GM12891 (cell line): ENCODE measurements at places on chromosomes 3 and 15.

DNA sequence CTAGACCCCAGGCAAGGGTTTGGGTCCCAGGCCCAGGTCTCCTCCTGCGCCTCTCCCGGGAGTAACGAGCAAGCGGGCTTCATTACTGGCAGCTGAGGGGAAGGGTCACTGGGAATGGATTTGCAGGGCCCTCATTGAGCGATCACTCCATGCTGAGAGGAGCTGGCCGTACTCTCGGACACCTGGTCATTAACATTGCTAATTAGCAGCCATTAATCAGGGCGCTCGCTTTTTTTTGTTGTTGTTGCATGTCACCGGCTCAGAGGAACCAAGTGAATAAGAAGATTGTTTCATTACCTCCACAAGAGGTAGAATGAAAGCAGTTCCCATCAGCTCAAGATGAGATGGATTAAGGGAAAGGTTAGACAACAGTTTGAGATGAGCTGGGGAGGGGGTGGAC, 293.0 kb upstream of the ATP11B start:
- no peak for DNase-seq

- DNase-seq: no peak
Observed at GRCh38 chr15:101009176-101009575, 90.0 kb downstream of the LRRK1 start.

DNA sequence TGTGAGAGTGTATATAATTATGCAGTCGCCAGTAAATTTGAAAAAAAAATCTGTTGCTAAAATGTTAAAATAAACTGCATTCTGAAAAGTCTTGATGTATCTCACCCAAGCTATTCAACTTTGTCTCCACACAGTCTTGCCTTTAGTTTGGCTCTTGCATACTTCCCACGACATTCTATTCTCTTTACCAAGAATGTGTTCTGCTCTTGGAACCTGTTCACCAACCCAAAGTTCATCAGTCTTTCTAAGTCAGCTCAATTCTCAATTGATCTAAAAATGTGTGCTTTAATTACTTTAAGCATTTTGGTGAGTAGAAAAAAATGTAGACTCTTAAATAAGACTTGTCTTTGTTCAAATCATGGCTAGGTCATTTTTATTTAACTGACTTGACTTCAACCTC, 657.7 kb upstream of the TBL1XR1 start:
- no peak for DNase-seq

DNA sequence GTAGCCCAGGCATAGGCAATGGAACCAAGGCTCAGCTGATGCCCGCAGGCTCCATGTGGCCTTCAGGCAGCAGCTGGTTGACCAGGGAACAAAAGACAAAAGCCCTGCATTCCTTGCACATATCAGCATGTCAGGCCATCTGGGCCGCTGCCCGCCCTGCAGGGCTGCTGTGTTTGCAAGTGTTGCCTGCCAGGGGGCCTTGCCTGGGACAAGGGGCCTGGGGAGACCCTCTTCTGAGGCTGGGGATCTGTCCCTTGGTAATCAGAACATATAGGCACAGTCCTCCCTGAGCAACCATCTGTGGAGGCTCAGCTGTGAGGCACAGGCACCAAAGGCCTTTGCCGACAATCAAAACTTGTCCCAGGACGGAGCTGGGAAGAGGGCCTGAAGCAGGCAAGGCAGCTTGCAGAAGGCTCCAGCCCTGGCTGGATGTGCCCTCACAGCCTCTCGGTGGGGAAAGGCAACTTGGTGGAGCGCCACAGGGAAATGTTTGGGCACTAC, 138.2 kb downstream of the TPRA1 start:
- no peak for DNase-seq

DNA sequence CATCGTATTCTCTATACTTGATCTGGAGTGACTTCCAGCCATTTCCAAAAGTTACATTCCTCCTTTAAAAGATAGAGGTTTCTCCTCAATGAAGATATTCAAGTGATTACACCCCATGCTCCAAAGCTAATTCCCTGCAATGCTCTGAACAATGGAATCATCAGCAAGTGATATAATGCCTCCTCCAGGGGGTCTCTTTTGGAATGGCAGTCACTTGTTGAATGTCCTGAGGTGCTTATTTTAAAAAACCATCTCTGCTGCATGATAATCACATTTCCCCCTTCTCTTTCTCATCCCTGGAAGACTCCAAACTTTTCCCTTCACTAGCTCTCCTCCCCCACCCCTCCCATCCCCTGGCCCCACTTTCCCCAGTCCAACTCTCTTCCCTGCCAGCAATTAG, 2.6 kb downstream of the LHFPL4 start:
- no peak for DNase-seq

DNA sequence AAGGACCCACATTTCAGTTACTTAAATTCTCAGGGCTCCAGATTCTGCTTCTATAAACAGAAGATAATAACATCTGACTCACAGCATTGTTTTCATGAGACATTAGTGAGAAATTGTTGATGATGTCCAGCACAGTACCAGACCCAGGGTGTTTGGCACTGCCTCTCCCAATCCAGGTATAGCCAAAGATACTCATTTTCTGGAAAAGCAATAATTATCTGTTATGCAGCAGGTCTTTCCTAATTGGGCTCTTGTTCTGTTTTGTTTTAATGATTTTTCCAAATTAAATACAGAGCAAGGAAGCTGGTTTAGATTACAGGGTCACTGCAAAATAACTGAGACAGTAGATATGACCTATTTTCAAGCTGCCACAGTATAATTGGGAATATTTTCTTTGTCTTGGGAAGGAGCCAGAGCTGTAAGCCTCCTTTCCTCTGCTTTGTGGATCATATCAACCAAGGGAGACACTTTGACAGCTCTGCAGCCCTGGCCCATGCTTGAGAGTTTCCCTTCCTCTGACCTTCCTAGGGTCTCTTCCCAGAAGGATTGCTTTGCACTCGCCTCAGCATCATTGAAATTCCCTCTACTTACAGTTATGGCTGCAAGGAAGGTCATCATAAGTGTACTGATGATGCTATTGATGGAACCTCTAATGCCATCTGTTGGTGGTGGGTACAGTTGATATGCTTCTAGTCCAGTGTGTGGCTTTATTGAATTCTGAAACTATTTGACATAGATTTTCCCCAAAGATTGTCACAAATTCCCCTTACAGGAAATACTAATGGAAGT, 522.4 kb upstream of the ADAMTS9 start:
- DNase-seq: no peak

GRCh38 chr15:26974120-26974780, 3.3 kb downstream of the GABRG3 start:
- DNase-seq: no peak

DNA sequence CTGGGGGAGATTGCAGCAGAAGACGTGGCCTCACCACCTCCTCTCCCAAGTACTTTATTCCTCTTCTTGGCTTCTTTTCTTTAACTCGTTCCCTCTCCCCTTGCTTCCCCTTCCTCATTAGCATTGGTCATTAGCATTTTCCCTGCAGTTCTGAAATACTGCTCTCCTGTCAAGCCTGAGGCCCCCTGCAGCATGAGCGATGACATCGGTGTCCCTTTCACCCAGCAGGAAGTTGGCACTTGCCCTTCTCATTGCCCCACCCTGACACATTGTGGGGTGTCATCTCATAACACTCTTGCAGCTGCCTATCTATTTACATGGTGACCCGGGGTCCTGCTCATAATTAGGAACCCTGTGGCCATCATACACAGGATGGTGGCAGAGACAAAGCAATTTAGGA, 167.1 kb downstream of the ARRDC4 start:
- no peak for DNase-seq

DNA sequence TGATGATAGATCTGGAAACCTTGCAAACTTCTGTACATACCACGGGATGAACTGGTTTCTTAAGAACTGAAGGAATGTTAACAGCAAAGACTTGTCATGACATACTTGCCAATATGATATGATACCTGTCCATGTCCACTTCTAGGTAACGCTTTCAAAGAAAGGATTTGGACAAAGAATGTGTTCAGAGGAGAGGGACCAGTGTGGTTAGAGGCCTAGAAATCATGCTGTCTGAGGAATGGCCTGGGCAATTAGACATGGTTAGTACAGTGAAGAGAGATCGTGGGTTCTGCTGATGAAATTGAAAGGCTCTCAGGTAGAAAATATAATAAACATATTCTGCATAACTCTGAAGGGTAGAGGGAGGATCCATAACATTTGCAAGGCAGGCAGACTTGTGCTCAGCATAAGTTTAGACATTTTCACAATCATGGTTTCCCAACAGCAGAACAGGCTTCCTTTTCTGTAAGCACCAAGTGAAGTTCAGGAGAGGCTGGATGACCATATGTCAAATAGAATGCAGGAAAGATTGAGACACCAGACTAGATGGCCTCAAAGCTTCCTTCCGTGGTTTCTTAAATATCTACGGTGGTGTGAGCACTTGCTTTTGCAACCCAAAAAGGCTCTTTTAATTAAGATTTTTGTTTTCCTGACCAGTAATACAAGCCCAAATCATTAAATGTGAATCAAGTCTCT, 39.9 kb downstream of the TGFBR2 start:
- DNase-seq: no peak

DNA sequence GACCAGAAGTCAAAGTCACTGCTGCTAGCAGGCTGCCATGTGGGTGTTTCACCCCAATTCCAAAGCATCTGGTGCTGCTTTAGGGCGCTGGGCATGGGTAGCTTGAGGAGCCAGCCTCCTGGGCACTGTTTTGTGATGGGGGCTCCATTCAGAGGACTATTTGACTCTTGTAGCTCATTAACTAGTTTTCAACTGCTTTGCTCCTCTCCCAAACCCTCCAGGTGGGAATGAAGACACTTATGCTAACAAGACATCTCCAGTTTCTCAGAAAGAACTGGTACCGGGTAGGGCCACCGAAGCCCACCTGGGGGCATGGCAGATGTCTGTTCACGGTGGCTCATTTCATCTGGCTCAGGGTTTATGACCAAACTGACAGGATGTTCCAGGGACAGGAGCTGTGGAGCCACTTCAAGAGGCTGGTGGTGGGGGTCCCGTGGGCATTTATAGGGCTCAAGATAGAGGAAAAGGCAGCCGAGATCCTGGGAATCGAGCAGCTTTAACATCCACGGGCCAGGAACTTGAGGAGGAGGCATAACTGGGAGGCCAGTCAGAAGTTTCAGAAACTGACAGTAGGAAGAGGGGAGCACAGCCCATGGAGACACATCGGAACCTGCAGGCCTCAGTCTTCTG, 17.7 kb downstream of the AMOTL2 start:
- DNase-seq: no peak

DNA sequence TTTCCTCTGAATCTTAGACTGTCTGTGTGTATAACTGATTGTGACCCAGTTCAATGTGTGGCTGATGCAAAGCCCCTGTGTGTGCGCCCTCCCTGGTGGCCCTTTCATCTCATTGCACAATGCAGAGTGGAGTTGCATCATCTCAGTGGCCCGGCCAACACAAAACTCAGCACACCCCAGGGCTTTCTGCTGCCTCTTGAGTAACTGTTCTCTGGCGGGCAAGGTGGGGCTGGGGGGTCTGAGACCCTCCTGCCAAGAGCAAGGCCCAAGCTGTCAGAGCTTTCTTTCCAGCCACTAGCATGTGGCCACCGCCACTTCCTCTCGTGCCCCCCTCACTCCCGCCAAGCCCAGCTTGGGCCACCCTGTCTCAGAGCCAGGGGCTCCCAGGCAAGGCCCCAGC, 80.7 kb upstream of the ALDH1L1 start:
- no peak for DNase-seq

DNA sequence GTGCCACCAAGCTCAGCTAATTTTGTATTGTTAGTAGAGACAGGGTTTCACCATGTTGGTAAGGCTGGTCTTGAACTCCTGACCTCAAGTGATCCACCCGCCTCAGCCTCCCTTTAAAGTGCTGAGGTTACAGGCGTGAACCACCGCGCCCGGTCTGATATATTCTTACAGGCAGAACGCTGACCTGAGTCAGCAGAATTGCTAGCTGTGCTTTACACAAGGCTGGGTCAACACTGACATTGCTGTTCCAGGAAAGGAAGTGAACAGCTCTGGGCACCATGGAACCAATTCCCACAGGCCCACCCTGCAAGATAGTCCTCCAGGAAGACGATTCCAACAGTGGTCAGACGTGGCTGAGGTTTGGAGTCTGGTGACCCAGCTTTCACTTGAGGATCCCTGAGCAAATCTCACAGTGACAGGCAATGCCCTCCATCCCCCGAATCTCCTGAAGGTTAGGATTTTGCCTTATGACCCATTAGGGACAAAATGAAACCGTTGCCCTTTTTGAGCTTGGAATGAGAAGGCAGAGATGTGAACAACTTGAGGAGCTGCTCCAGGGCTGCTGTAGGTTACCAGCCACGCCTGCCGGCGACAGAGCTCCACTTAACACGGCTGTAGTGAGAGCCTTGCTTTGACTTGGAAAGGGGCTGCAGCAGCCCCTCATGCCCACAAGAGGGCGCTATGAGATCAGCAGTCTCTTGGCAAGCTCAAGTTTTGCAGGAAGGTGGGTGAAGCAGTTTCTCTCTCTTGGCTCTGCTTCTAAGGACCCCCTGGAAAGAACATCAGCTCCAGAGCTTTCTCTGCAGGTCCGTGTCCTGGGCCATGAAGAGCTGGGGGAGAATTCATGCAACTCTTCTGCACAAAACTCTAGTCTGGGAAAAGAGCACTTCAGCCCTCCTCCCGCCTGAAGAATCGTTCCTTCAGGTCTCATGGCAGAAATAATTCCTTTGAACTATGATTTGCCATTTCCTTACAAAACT, 74.1 kb downstream of the SENP2 start:
- DNase-seq: peak; percentile 62

DNA sequence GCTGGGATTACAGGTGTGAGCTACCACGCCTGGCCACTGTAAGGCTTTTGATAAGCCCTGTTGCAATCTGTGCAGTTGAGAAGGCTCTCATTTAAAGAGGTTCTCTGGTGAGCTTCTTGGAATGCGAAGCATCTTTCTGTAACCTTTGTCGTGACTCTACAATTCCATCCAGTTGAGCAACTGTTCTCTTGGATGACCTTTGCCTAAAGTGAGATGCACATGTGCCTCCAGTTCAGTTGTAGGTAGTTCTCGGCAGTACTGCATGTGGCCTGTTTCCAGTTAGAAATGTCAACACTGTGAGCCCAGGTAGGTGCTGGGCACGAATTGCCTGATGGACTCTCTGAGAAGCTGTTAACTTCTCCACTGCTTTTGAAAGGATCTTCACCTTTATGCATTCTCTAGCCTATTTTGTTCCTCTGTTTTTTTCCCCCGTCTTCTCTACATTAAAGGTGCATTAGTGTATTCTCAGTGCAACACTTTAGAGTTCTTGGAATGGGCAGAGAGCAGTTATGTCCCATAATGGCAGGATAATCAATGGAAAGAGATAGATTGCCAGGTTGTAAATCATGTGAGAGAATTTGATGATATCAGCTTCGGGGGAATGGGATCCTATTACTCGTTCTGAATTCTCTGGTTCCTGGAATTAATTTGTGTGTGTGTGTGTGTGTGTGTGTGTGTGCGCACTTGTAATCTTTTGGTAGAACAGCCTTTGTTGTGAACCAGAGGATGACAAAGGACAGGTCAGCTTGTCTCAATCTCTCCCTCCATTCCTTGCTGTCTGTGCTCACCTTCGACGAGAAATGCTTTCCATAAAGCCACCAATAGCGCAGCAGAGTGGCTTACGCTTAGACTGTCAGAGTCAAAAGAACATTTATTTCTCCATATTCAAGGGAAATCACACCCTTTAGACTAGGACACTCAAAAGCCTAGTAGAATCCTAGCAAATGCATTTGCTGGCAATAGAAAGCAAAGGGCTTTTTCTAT, 51.1 kb downstream of the PTPRG start:
- no peak for DNase-seq
